CD4-positive, alpha-beta T cell treated with Interleukin-17A for 4 hours (primary cell): ENCODE measurements at places on chromosomes 5 and 9.

- DNase-seq: no peak
Observed at GRCh38 chr5:122118356-122118948, 10.9 kb upstream of the ZNF474 start.

GRCh38 chr9:93815135-93815534 is 140.0 kb downstream of the BARX1 start:
- no peak for DNase-seq

- no peak for DNase-seq
Observed at GRCh38 chr5:38765399-38765861, 80.4 kb upstream of the OSMR start.

DNA sequence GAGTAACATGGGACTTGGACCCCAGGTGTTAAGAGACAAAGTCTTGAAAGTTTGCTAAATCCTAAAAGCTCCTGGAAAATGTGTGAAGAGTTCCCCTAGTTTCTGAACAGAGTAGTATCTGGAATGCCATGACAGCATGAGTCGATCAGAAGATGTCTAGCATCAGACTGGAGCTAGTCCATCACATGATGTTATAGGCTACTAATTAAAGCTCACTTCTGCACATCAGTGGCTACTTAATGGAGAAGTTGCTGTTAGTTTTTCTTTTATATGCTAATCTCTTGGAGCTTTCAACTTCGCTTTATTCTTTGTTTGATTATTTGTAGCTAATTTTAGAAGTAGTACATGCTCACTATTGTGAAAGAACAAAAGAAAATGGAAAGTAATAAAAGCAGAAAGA is 471.3 kb upstream of the KLF4 start:
- DNase-seq: no peak

DNA sequence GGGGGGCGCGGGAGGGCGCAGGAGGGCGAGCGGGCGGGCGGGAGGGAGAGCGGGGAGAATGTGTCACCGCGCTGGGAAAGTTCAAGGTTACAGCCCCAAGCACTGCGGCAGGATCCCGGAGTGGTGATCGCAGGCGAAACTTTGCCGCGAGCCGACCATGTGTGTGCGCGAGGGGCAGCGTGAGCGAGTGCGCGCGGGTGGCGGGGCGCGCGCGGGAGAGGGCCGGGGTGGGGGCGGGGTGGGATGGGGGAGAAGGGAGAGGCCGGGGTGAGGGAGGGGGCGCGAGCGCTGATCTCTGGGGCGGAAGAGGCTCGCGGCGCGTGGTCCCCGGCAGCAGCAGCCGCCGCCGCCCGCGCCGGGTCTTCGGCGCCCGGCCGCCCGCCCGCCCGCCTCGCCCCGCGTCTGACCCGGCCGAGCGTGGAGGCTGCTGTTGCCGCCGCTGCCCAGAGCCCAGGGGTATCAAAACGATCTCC is at the start of gene NFIB:
NFIB (minus strand) TSS at position 191 of the 473 bp plus-strand sequence. CDS start 630 bp downstream, outside the sequence.
- DNase-seq: no peak

DNA sequence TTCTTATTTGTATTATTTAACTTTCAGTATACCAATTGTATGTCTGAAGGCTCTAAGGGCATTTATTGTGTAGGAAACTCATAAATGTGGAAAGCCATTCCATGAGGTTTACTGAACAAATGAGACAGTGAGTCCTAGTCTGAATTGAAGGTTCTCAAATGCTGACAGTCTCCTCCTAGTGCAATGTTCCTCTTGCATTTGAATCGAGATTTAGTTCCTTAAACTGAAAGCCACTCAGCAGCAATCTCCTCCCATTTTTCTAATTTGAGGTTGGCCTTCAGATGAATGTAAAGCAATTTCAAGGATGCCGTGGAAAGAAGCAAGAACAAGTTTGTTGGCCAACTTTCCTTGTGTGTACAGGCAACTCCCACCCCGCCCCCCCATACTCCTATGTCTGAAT is 493.2 kb upstream of the KLF4 start:
- DNase-seq: no peak

DNA sequence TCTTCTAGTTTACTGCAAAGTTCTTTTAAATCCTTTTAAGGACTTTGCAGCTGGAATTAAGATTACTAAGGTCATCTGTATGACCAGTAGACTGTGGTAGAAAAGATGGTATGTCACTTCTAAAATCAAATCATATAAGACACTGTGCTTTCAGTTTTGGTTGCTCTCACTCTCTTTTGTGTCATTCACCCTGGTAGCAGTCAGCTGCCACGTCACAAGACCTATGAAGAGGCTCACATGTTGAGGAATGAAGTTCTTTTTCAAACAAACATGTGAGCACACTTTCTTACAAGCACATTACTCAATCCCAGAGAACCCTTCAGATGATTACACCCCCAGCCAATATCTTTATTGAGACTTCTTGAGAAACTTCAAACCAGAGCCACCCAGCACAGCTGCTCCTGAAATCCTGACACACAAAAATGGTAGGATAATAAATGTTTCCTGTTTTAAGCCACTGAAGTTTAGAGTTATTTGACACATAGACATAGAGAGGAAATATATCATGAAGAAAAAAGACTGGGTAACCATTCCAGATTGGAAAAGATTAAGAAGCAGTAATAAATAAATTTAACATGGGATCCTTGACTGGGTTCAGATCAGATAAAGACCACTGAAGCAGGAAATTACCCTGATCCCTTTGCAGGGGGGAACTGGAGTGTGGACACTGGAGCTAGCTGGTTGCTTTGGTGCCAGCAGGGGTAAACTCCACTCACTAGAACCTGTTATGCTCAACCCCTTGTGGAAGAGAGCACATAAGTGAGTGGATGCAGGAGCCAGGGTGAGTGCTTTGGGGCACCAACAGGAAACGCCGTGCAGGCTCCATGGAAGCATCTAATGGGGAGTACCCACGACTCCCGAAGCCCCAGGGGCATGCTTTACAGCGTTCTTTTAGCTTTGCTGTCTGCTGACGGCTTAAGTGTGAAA is 64.1 kb downstream of the SLCO4C1 start:
- DNase-seq: no peak

DNA sequence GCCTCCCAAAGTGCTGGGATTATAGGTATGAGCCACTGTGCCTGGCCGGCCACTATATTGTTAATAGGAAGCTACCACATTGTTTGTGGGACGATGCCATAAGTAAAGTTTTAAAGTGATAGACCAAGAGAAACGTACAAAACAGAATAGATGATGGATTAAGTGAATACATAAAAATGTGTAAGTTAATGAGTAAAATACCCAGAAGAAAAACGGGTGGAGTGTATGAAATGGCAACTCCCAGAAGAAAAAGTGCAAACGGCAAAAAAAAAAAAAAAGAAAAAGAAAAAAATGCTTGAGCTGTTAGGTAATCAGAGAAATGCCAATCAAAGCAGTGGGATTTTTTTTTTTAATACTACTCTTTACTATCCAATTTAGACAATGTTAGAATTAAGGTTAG is 246.0 kb downstream of the PDZD2 start:
- no peak for DNase-seq

DNA sequence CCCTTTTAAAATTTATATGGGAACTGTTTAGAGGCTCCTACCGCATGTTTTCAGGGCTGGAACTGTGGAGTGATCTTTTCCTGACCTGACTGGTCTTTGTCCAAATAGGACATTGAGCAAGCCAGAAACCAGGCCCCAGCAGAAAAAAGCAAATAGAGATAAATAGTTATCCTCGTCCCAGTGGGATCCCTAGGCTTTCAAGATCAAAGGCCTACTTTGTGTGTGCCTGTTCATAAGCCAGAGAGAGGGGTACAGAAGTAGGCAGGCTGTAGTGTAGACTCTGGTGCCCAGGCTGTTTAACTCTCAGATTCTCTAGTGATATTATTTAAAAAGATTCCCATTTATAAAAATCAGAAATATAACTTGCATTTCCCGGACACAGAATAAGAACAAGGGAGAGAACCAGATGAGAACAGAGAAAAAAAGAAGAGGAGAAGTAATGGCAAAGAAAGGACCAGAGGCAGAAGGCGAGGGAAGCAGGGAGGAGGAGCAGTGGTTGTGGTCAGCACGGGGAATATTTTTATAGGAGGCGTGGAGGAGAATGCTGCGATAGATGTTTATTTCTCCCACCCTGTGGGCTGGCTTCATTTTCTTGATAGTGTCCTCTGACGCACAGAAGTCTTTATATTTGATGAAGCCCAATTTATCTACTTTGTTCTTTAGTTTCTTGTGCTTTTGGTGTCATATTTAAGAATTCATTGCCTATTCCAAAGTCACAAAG is 101.2 kb downstream of the AOPEP start:
- no peak for DNase-seq

DNA sequence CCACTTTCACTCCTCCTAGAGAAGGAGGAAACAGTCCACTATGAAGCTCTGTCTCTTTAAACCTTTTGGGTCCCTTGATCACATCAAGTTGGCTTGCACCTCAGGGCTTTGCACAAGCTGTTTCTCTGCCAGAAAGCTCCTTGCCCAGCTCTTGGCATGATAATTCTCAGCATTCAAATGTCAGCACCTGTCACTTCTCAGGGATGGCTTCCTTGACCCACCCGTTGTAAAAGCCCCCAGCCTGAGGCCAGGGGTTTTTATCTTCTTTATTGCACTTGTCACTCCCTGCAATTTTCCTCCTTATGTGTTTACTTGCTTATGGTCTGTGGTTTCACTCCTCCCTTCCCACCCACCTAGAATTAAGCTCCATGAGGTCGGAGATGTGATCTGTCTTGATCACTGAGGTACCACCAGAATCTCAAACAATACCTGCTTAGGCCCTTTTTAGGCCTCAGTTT is 200.7 kb upstream of the TBC1D2 start:
- DNase-seq: no peak
